ENCODE measurements at places on chromosomes 3 and 15.

GRCh38 chr3:143158014-143158988 lies 38.7 kb downstream of the CHST2 start:
- no peak for DNase-seq

DNA sequence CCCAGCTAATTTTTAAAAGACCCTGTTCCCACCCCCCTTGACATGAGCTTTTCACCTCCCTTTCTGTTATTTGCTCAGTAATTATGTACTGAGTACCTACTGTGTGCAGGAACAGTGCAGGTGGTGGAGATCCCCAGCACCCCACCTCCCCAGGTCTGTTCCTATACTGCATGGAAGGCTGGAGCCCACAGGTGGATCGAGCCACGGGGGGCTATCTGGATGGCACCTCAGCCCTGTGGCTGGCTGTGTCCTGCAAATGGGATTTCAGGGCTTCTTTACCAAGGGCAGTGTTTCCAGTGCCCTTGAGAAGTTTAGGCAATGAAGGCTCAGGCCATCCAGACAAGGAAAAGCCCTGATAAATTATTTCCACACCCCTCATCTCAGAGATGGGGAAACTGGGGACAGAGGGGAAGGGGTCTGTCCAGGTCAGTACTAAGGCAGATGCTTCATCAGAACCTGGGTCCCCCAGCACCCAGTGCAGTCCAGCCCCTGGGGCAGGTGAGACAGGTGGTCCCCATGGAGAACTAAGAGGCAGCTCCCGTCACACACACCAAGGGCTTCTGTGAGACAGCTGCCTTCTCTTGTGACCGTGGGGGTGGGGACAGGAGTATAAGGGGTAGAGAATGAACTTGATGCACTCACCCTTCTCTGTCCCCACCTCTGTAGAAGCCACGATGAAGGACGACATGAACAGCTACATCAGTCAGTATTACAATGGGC lies 109.6 kb downstream of the ETFA start:
- no peak for DNase-seq

GRCh38 chr15:100256970-100257650 lies 84.7 kb downstream of the ADAMTS17 start:
- no peak for DNase-seq

GRCh38 chr3:188583341-188584161 lies 429.6 kb downstream of the LPP start:
- no peak for DNase-seq

- DNase-seq: peak; percentile 23
Measured at GRCh38 chr3:49900491-49901153, 3.1 kb downstream of the MST1R start.
